ENCODE measurements at places on chromosomes 2 and 18. TPM values are rescaled to one million over a fixed set of nuclear protein-coding genes. Genes with fewer than 3 reads are reported as not detected.

GRCh38 chr2:397521-397920 is 109.6 kb upstream of the ALKAL2 start:
- no peak for DNase-seq

DNA sequence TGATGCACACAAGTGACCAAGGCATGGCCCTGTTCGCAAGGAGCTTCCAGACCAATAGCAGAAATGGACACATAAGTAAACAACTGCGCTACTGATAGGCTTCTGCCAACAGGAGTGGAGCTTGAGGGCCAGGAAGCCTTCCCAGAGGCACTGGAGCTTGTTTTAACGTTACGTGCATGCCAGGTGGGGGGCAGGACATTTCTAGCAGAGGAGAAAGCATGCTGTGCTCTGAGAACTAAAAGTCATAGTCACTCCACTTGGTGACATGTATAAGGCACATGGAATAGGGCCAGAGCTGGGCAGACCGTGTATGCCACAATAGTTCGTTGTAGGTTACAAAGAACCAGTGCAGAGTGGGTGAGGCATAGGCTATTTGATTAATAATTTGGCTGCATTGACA is 184.2 kb downstream of the NEDD4L start:
- DNase-seq: no peak

GRCh38 chr2:66494708-66495107 is 59.8 kb downstream of the MEIS1 start:
- DNase-seq: no peak

DNA sequence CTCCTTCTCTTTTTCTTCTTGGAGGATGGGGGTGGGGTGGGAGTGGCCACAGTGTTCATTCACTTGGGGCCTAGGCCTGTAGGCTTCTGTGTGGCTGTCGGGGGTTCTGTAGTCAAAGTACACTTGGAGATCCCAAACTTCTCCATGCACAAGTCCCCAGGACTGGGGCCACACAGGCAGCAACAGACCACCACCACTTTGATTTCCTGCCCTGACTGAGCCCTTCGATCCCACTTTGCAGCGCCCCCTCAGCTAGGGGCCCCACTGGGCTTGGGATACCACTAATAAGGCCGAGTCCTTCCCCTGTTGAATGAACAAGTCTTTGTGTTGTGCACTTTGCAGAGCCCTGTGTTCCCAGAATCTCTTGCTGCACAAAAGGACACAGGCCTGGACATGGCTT is 5.5 kb upstream of the TEX51 start:
- DNase-seq: no peak

DNA sequence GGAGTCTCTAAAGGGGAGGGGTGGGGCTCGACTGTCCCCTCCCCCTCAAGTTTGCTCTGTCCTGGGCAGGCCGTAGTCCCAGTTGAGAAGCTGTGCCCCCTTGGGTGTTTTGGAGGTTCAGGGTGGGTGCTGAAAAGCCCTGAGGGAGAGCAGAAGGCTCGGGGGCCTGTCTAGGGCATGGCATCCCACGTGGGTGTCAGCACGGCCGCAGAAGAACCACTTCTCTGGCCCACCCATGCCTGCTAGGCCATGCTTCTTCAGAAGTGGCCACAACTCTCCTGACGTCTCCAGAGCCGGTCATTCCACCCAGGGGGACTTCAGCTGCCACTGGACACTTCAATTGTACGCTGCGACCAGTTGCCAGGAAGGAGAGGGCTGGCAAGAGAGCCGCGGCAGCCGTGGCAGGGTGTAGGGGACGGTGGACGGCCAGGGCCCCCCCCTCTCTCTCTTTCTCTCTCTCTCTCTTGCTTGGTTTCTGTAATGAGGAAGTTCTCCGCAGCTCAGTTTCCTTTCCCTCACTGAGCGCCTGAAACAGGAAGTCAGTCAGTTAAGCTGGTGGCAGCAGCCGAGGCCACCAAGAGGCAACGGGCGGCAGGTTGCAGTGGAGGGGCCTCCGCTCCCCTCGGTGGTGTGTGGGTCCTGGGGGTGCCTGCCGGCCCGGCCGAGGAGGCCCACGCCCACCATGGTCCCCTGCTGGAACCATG is at the start of gene INPP5D:
INPP5D (plus strand) TSS at position 546 of the 704 bp plus-strand sequence; CDS start at position 683, 137 bp downstream.
- DNase-seq: no peak

- DNase-seq: no peak
These were observed 527.2 kb upstream of the SOX11 start for GRCh38 chr2:5164776-5165525.

DNA sequence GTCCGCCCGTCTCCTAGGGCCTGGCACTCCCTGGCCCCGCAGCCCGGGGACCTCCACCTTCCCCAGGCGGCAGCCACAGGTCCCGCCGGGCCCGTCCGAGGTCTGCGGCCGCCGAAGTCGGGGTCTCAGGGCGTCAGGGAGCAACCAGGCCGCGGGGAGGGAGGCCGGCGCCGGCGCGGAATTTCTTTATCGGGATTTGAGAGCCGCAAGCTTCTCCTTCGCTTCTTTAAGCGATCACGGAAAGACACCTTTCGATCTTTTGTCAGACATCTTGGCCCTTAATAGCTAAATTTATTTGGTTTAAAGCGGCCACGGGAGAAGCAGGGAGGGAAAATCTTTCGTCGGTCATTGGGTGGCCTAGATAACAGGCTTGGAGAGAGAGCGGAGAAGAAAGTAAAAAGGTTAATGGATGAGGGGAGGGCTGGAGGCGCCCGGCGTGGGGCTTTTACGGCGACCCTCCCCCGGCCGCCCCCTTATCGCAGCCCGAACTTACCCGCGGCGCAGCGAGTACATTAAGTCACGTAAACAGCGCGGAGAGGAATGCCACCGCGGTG is 4.3 kb upstream of the GATA6 start:
- DNase-seq: no peak

DNA sequence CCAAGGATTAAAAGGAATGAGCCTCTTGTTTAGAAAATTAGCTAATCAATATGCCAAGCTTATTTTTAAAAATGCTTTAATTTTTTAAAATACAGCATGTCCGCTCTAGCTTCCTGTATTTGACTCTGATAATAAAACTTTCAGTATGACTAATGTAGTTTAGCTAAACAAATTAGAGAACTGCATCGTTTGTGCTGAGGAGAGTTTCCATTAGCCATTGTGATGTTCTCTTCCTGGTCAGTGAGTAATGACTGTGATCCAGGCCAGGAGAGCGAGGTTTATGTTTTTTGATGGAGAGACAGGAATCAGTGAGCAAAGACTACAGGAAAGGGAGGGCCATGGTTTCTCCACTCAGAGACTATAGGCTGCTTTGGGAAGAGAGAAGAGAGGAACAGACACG is 237.2 kb upstream of the ETAA1 start:
- no peak for DNase-seq

- DNase-seq: no peak
These were observed 306.5 kb downstream of the STK39 start for GRCh38 chr2:167940734-167941507.

DNA sequence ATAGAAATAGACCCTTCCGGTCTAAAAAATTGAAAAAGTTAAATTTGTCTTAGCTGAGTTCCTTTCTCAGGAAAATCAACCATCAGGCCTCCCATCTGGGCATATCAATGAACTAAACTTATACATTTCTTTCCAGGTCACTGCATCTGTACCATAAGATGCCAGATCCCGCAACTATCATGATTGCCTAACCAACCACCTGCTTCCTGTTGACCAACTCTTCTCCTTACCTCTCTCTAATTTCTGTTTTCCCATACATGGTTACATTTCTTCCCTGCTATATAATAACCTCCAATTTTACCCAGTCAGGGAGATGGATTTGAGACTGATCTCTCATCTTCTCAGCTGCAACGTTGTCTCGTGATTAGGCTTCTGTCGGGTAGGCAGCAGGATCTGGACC is 228.7 kb downstream of the FSIP2 start:
- DNase-seq: no peak

DNA sequence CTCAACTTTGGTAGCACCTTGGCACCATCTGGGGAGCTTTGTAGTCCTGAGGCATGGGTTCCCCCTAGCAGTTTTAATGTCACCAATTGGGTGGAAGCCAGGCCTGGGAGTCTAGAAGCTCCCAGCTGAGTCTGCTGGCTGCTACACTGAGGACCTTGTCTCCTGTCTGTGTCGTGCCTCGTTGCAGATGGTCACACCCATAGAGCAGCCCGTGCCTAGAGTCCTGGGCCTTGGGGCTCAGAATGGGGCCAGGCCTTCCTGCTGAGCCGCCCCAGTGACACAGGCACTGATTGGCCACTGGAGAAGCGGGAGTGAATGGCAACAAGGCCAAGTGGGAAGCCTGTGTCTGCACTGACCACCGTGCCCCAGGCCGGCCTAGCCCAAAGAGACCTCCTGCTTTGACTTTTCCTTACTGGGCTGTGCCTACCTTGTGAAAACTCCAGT is 113.2 kb downstream of the SH3RF3 start:
- no peak for DNase-seq

DNA sequence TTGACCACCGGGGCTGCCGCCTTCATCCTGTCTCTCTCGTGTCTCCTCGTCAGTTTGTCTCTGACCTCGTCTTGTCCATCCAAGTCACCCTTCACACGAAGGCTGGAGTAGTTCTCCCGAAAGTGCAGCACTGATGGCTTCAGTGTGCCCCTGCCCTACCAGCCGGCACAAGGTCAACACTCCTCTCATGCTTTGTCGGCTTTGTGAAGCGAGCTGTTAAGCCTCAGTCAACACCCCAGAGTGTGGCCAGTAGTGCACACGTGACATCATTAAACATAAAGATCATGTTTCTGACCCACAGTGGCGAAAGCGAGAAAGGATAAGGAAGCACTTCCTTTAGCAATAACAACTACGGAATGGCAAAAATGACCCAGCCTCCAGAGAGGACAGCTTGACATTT is 23.2 kb downstream of the ACKR3 start:
- no peak for DNase-seq

DNA sequence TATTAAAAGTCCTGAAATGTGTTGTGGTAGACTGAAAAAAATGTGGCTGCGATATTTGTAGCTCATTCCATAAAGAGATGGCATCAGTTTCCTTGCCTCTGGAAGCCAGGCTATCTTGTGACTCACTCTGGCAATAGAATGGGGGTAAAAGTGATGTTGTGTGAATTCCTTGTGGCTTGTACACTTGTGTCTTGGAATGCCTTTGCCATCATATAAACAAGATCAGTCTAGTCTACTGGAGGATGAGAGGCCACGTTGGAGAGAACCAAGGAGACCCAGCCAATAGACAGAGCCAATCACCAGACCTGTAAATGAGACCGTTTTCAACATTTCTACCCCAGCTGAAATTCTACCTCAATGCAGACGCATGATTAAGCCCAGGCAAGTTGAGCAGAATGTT is 254.1 kb downstream of the TRIB2 start:
- DNase-seq: no peak

DNA sequence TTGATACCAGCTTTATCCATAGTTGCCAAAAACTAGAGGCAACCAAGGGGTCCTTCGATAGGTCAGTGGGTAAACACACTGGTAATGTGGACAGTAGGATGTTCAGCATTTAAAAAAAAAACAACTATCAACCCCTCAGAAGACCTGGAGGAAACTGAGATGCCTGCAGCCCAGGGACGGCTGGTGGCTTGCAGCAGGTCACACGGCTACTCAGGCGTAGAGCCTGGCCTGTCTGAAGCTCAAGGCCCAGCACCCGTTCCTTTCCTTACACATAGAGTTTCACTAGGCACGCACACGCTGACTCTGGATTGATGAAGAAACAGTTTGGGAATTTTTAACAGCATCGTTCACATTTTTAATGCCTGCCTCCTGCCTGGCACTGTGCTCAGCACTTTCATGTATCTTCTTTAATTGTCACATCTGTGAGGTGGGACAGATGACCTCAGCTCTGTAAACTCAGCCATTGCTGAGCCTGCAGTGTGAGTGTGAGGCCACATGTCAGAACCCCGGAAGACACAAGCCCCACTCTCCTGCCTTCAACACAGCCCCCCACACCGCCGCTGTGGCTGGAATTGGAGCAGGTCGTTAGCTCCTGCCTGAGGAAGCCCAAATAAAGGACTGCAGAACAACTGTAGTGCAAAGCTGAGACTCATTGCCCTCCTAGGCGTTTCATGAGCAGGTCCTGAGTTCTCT is 40.7 kb downstream of the TRAPPC12 start:
- no peak for DNase-seq

- DNase-seq: no peak
These were observed 92.3 kb downstream of the DIS3L2 start for GRCh38 chr2:232053777-232054176.

DNA sequence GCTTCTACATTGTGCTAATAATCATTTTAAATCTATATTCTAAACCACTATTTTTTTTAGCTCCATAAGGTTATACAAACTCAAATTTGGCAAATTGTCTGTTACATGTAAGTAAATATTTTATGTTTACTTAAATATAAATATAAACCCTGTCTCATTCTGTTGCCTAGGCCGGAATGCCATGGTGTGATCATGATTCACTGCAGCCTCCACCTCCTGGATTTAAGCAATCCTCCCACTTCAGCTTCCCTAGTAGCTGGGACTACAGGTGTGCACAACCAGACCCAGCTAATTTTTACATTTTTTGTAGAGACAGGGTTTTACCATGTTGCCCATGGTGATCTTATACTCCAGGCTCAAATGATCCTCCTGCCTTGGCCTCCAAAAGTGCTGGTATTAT is 124.7 kb downstream of the MEIS1 start:
- DNase-seq: no peak

- no peak for DNase-seq
These were observed 20.6 kb upstream of the ARHGAP28 start for GRCh38 chr18:6708890-6709289.

- no peak for DNase-seq
These were observed 134.4 kb upstream of the SEC11C start for GRCh38 chr18:59005262-59005661.

DNA sequence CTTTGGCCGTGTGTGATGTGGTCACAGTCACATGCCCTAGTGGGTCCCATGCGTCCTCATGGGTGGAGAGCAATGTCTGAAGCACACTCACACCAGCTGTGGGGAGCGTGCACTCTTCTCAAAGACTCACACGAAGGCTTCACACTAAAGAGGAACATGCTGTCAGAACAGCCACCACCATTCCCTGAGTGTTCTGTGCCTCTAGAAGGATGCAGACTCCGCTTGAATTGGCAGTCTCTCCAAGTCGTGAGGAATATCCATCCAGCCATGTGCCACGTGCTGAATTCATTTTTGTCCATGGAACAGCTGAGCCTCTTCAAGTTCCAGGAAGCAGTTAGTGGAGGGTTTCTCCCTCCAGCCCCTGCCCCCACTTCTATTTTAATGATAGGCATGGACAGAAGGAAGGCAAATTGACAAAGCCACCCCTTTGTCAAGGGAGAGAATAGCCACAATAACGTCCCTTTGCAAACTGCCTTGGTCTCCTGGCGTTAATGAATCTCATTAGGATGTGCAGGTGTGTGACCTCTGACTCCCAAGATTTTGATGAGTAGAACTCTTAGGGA is 464.3 kb upstream of the ID2 start:
- DNase-seq: no peak

GRCh38 chr18:70621710-70622109 is 332.9 kb downstream of the SOCS6 start:
- DNase-seq: no peak

ADRA2B gene
- total RNA-seq: 0.79 TPM

KCNS3 gene
- total RNA-seq: 1.4 TPM

SP5 gene
- total RNA-seq: 3.5 TPM

STPG4 gene
- 0.26 TPM for total RNA-seq

TNP1 gene
- not detected for total RNA-seq

LINC00305 gene
- not detected for total RNA-seq

GPBAR1 gene
- 0.14 TPM for total RNA-seq

ASPRV1 gene
- 1.7 TPM for total RNA-seq

LRRC30 gene
- total RNA-seq: not detected

INHA gene
- 0.50 TPM for total RNA-seq

PLGLB1 gene
- total RNA-seq: 4.6 TPM

CDH20 gene
- total RNA-seq: 0.63 TPM

CLEC4F gene
- not detected for total RNA-seq

TGIF1 gene
- 49.1 TPM for total RNA-seq

ASAP2 gene
- 51.8 TPM for total RNA-seq

ZNF521 gene
- total RNA-seq: 86.1 TPM

MAL gene
- 0.65 TPM for total RNA-seq

Data from neural crest cell (in vitro differentiated cells).